PC-3 (cell line): ENCODE measurements at places on chromosomes 12 and 14. TPM values are rescaled to one million over a fixed set of nuclear protein-coding genes. Genes with fewer than 3 reads are reported as not detected.

DNA sequence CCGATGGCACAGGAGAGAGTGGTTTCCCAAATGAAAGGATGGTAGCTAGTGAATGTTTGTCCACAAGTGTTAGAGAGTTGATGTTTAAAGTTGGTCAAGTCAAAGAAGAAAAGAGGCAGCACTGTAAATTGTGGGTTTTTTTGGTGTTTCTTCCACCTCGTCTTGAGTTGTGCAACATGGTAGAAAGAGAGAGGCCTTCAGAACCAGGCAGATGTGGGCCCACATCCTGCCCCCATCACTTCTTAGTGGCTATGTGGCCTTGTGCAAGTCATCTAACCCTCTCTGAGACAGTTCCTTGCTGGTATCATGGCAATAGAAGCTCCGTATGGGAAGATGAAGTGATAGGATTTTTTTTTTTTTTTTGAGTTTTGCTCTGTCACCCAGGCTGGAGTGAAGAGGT lies 60.8 kb downstream of the NDUFA12 start:
- DNase-seq = no peak

PTGDR gene
- total RNA-seq = not detected in 2 replicates

GRCh38 chr14:34262127-34262910 lies 199.7 kb downstream of the SPTSSA start:
- no peak for DNase-seq

MYBPC1 gene
- not detected in 2 replicates for total RNA-seq

DNA sequence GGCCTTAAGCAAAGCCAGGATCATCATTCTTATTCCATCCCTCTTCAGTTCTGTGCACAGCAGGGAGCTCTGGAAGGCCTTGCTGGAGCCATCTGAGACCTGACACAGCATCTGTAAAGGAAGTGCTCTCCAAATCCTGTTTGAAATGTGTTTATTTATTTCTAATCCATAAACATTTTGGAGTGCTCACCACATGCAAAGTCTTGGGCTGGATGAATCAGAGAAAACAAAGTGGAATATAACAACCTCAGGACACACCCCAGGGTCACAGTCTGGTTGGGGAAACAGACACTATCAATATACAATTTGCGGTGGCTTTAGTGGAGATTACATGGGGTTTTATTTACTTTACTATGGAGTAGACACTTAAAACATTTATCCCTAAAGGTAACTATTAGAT lies 54.3 kb downstream of the BMP4 start:
- DNase-seq = no peak

DNA sequence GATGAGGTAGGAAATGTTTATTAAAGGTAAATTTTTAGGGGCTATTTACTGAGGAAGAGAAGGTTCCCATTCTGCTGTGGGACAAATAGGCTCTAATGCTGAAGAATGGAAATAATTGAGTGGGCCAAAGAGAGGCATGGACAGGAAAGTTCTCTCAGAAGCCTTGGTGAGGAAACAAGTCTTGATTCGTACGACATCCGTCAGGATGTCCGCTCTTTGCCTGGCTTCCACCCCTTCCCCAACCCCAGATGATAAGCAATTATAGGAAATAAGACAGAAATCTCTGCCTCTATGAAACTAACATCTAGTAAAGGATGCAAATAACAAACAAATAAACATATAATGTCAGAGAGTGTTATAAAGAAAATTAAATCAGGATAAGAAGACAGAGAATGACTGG lies 91.7 kb upstream of the BCAT1 start:
- no peak for DNase-seq

MDGA2 gene
- total RNA-seq = 0.04 and 0.17 TPM in 2 replicates
